ENCODE measurements at places on chromosomes 16 and 17.

GRCh38 chr17:60926466-60927183 is 249.0 kb downstream of the BCAS3 start:
- no peak for DNase-seq

DNA sequence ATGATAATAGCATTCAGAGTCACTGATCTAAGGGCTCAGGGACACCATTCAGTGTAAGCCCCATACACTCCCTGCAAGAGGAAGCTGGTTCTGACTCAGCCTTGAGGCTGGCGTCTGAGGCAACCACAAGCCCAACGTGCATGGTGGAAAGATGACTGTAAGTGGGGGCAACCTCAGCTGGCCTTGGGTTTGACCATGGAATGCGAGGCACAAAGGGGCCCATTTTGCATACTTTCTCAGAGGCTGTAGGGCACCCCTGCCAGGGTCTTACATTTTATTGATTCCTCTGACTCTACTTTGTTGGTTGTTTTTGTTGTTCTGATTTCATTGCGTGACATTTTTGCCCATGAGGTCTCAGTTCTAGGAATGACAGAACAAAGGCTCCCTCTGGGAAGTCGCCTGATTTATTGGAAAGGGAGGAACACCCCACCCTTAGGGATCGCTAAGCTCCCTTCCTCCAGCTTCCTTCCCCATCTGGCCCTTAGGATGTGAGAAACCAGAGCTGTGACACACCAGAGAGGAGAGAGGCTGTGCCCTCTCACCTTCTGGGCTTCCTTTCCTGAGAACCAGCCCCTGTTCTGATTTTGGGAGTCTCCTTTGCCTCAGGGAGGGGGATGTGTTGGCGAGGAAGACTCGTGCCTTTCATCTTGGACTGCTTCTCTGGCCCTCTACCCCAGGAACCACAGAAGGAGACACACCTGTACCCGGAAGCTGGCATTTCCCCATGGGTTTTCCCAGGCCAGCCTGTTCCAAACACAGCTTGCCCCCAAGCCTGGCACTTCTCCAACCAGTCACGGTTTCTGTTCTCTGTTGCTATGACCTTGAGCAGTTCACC is 5.6 kb upstream of the CIITA start:
- no peak for DNase-seq

DNA sequence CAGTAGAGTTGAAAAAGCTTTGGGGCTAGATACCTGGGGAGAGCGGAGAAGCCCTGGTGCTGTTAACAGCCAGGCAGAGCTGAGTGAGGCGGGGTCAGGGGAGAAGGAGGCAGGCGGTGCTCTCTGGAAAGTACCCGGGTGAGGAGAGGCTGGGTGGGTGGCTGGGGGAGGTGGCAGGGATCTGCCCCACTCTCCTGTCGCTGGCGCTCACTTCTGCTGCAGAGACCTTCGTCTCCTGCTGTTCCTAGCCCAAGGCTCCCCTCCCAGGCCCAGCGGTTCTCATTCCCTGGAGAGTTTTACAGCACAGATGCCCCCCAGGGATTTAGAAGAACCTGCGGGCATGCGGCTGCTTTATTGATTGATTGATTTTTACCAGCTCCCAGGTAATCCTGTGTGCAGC is 302.8 kb downstream of the IRF8 start:
- DNase-seq = no peak

DNA sequence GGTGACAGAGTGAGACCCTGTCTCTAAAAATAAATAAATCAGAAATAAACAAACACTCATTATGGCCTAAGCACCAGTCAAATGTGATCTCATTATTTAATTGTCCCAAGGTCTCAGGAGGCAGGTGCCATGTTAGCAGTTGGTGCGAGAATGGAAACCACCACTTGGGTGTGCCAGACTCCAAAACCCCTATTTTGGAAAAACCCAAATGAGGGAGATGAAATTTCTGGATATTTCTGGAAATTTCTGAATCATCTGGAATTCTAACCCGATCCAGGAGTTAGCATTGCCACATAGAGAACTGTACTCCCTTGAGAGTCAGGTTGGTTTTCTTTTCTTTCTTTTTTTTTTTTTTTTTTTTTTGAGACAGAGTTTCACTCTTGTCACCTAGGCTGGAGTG is 264.0 kb downstream of the XYLT1 start:
- DNase-seq = no peak

DNA sequence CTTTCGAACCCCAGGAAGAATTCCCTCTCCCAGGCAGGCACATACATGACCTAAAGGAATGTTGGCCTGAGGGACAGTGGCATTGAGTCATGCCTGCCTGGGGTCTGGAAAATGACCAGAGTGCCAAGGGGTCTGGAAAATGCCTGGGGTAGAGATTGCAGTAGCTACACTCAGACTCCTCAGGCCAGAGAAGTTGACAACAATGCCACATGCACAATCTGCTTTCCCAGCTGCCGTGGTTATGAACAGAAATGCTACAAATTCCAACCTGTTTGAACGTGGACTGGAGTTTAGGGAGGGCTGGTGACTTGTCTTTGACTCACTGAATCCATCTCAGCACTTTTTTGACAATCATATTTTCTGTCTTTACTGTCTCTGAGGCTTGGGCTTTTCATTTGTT is 250.0 kb downstream of the ABCC12 start:
- DNase-seq = no peak

DNA sequence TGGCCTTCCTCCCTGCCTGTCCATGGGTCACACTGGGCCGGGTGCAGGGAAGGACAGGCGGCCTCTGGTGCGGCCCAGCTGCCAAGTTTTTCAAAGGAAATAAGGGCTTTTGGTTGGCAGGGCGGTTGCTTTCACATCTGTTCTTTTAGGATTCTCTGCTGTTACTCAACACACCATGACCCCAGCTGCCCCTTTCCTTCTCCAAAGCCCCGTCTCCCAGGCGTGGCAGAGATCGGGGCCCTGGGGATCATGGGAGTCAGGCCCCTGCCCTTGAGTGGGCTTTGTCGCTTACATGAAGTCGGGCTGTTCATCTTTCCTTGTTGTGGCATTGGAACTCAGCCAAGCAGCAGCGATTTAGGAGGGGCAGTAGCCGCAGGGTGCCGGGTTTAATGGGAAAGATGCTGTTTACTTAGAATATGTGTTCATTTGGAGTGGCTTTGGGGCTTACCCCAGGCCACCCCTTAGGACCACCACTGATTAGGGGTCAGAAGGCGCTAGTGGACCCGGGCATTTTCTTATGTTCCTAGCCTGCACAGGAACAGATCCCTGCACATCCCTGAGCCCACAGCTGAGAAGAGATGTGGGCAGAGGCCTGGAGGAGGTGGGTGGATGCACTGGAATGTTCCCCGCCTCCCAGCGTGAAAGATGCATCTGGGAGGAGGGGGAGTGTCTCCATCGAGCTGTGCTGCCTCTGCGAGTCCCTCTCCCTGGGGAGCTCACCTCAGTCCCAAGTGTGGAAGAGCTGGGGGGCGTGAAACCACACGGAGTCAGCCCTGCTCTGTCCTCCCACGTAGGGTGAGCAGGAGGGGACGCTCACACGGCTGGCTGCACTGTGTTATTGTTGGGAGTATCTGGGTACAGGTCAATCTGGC is 6.8 kb upstream of the ADCY7 start:
- DNase-seq = no peak

DNA sequence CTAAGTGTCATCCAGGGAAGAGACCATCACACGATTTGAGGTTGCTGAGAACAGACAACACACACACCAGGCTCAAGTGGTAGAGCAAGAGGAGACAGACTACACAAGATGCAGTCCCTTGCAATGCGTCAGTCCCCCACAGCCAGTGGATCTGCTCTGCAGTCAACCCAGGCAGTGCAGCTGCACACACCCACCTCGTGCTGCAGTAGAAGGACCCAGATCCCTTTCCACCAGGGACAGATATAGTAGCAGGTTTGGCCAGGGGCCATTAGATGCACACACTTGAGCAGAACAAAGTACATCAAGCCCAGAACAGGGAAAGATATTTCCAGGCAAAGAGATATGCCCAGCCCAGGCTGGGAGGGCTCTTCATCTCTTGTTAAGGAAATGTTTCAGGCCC is 112.9 kb downstream of the GRIN2A start:
- DNase-seq = no peak

GRCh38 chr17:17200831-17201230 is 5.3 kb downstream of the PLD6 start:
- DNase-seq = no peak

DNA sequence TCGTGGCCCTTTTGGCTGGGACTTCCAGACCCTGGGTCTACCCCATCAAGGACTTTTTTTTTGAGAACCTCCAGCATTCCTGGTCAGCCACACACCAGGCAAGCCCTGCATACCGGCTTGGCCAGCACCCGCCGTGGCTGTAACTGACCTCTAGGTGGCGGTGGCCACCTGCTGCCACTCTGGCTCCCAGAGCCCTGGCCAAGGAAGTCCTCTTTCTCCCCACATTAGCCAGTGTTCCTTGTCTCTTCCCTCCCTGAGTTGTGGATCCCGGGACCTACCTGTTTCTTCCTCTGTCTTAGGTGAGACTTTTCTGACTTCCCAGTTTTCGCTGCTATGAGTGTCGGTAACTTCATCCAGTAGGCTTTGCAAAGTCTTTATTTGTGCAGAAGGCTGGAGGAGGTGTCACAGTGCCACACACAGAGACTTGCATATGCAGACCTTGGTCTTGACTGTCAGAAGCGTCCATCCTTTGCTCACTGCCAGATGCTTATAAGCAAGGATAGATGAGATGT is 348.3 kb downstream of the CPPED1 start:
- DNase-seq = peak; percentile 60

- DNase-seq = no peak
Measured at GRCh38 chr17:42442196-42442565, 16.5 kb upstream of the ATP6V0A1 start.

DNA sequence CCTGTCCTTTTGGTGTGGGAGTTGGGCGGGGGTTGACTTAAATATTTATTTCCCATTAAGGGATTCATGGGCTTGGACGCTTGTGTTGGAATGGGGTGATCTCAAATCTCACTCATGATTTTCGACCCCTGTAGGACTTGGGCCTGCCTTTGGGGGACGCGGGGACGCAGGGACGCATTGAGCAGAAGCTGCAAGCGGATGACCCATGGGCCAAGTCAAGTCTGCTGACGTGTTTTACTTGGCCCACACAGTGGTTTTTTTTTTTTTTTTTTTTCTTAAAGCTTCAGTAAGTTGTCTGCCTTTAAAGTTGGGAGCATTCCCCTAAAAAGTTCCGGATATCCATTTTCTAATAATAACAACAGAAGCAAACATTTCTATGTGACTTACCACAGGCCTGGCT is 28.9 kb downstream of the CMIP start:
- no peak for DNase-seq

GRCh38 chr17:3573246-3574100 is 15.9 kb upstream of the TRPV3 start:
- DNase-seq = no peak

- no peak for DNase-seq
Measured at GRCh38 chr17:2855063-2855600, 58.9 kb downstream of the RAP1GAP2 start.

GRCh38 chr16:2829501-2830354 is at the start of gene ZG16B:
Gene ZG16B (plus strand): TSS chr16:2830303. CDS start chr16:2830442, 139 bp downstream.
- DNase-seq = no peak

GRCh38 chr17:74957935-74958740 is 14.4 kb downstream of the HID1 start:
- DNase-seq = no peak

DNA sequence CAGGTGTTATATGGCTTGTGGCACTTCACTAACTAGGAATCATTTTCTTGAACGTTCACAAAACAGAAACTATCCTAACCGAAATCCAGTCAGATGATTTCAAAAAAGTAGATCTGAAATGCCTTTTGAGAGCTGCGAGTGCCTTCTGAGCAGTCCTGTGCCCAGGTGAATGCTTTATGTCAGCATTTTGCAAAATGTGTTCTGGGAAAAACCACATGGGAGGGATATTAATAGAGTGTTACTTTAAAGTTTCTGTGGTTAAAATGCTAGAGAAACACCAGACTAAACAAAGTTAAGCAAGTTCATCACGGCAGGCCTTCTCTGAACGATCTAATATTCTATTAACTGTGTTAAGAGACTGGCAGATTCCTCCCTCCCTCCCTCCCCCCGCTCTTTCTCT is 15.8 kb upstream of the RGS9 start:
- DNase-seq = no peak

DNA sequence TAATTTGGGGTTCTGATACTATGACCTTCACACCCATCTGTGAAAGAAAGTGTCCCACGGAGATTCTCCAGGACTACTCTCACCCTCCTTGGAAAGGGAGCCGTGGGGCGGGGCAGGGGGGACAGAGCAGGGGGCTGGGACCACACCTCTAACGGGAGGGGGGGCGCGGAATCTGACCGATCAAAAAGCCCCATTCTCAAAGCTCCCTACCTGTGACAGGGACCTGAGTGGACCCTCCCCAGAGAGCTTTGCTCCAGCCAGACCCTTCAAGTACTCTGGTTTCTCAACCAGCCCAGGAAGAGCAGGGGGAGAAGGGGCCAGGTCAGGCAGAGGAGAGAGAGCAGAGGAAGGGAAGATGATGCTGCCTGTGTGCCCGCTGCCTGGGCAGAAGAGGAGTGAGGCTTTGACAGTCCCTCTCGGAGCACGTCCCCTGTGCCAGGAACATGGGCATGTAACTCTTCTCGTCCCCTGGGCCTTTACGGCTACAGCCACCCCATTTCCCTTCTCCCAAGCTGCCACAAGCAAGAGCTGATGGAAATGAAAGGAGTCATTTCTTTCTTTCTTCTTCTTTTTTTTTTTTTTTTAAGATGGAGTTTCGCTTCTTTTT is 682 bp downstream of the XAF1 start:
- no peak for DNase-seq

- peak; percentile 31 for DNase-seq
Measured at GRCh38 chr16:75306099-75306762, 54.8 kb upstream of the BCAR1 start.

DNA sequence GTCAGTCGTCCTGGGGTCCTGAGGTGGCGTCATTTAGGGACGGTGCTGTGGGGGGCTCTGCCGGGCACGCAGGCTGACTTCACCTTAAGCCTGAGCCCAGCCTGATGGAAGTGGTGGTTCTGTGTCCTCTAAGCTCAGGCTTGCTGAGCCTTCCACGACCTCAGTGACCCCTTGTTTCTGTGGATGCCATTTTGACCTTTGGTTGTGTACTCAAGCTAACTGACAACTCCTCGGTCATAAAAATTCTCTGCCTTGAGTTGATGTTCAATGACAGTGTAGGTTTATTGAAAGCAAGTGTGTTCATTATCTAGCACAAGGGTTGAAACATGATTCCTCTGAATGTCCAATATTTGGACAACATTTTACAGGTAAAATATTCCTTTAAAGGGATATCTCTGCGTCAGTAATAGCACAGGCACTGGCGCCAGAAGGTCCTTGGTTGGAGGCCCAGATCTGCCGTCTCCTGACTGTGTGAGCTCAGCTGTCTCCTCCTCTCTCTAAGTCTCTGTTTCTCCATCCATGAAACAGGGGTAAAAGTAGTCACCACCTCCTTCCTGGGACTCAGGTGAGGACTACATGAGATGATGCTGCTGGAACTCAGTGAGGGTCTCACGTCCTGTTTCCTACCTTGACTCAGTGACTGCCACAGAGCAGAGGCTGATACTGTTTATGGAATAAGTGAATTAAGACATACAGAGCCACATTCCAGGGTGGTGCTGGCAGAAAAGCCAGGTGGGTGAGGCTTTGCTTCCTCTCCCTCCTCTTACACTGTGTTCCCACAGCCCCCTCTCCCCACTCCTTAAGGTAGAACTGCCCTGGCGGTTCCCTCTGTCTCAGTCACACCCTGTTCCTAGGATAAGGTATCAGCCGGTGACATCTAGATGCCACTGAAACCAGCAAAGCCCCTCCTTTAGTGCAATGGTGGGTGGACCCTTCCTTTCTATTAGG is 75.7 kb downstream of the IRF8 start:
- no peak for DNase-seq

Data from putamen (tissue), 1 donor.